ENCODE measurements at places on chromosomes 5 and 9.
A peak's percentile ranks its signal among the peaks of the same experiment; 100 is the strongest.

DNA sequence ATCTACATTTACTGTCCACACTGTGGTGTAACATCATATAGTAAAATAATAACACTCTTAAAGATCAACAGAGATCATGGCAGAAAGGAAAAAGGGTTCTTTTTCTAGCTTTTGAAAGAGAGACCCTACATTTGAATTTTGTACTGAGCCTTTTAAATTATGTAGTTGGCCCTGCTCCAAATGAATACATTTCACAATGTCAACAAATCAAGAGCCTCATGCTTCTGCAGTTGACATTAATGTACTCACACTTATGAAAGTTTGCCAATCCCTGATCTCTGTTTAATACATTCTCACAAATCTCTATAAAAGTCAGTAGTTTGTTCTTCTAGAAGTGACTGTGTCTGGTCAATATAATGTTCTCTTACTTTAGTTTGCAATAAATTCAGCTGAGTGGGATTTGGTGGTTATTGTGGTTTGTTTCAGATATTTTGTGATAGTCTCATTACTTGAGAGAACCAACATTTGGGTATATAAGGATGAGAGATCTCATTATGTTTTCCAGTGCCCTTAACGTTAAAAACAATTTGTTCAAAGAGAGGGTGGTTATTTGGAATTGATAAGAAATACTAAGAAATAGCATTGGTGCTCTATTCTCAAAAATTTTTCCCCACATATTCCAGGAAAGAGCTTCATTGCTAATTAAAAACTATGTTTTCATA is 277.8 kb upstream of the FTMT start:
- DNase-seq: no peak

GRCh38 chr9:6827439-6828145 is 69.8 kb downstream of the KDM4C start:
- DNase-seq: no peak

GRCh38 chr5:170302653-170303501 is 5.3 kb upstream of the LCP2 start:
- peak; percentile 82 for DNase-seq

GRCh38 chr9:119967867-119968535 is 598.8 kb upstream of the BRINP1 start:
- DNase-seq: no peak

DNA sequence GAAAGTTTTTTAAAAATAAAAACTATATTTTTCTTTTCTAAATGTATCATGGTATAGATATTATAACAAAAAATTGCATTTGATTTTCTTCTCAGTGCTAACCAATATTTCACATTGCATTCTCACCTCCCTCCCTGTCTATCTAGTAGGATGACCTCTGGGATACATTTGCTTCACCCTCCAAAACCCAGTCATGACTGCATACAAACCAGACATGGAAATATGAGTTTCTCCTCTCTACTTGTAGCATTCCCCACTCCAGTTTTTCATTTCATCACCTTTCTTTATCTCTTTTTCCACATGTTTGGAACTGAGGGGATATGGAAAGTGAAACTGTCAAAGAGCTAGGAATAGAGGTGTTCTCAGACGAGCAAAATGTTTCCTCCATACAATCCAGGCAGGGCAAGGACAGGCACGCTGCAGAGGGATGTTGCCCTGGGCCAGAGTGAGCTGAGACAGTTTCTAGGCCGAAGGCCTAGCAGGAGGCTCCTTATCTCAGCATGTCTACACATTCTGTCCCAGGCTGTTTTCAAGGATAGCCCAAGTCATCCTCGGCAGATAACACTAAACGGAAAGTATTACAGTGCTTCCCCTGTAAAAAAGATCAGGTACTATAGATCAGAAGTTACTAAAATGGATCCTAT is 46.7 kb downstream of the MEF2C start:
- DNase-seq: no peak

Measured in CD4-positive, alpha-beta T cell treated with Interferon gamma for 1 hour (primary cell).